Gastroesophageal sphincter (tissue), 4 donors: ENCODE measurements at places on chromosomes 16 and 17. TPM values are rescaled to one million over a fixed set of nuclear protein-coding genes. Genes with fewer than 3 reads are reported as not detected.

Gene HP
- not detected for total RNA-seq

Gene KRTAP4-9
- total RNA-seq, result not detected

Gene FOXL1
- 0.58 TPM for total RNA-seq

Gene KRTAP9-8
- not detected for total RNA-seq

Gene NR1D1
- 16.7 TPM for total RNA-seq

Gene SLC2A4
- total RNA-seq, result 114 TPM

Gene MYL11
- not detected for total RNA-seq

Gene CD300H
- not detected for total RNA-seq

Gene HID1
- 9.7 TPM for total RNA-seq

Gene CDK3
- not detected for total RNA-seq

Gene TBC1D3
- total RNA-seq, result not detected

Gene KRT25
- not detected for total RNA-seq

Gene KCTD5
- total RNA-seq, result 31.1 TPM

Gene PHKB
- 43.9 TPM for total RNA-seq

DNA sequence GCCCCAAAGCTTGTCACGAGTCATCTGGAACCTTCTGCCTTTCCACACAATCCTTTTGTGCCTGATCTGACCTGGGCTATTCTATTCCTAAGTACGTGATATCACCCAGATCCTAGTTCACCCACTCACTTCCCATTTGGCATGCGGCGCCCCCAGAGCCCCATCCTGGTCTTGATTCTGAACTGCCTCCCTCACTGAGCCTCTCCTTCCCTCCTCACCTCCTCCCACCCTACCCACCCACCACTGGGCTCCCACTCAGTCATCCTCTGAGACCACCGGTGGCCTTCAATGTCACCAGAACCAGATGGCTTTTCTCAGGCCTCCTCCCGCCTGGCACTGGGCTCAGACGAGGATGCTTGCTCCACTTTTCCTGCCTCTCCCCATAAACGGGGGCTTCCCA is 18.5 kb downstream of the WDR45B start:
- ATAC-seq, result no peak

DNA sequence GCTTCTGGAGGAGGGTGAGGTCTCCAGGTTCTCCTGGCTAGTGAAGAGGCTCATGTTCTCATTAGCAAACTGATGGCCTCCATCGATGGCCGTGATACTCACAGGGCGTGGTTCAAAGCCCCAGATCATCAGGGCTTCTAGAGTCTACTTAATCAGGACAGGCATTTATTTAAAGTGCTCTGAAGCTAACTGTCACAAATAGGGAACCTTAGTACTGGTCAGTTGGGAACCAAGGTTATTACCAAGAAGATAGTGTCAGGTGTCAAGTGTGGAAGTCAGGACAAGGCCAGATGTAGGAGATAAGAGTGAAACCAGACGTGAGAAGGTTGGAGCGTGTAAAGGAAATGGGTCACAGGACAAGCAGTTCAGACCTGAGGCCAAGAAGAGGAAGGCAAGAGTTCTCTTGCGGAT is 56.9 kb downstream of the PIGL start:
- ATAC-seq, result no peak

DNA sequence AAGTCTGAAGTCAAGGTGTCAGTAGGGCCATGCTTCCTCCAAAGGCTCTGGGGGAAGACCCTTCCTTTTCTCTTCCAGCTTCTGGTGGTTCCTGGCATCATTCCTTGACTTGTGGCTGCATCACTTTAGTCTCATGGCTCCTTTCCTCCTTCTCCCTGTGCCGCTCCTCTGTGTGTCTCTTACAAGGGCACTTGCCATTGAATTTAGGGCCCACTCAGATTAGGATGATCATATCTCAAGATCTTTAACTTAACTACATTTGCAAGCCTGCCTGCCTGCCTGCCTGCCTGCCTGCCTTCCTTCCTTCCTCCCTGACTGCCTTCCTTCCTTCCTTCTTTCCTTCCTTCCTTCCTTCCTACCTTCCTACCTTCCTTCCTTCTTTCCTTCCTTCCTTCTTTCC is 89.7 kb upstream of the MPHOSPH6 start:
- ATAC-seq, result no peak

DNA sequence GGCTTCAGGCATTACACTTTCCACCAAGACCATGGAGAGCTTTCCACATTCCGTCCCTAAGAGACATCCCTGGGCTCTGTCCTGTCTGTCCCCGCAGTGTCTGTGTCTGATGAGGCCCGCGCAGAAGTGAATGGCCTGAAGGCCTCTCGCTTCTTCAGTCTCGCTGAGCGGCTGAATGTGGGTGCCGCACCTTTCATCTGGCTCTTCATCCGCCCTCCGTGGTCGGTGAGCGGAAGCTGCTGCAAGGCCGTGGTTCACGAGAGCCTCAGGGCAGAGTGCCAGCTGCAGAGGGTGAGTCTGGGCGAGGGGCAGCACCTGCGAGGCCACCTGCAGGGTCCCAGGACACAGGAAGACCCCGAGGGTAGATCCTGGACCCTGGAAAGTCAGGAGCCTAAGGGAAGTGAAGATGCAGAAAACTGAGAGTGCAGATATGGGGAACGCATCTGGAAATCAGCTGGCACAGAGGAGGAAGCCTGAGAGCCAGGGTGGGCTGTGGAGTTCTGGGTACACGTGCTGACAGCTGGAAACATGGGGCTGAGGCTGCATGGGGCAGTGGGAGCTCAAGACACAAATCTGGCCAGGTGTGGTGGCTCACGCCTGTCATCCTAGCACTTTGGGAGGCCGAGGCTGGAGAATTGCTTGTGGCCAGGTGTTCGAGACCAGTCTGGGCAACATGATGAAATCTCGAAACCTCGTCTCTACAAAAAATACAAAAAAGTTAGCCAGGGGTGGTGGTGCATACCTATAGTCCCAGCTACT is 8.0 kb downstream of the CCNF start:
- no peak for ATAC-seq

GRCh38 chr17:81173762-81174155 is 7.7 kb upstream of the AATK start:
- ATAC-seq, result no peak

- ATAC-seq, result peak; percentile 65
These were observed 32.3 kb downstream of the SLC7A5 start for GRCh38 chr16:87836844-87837581.

- ATAC-seq, result no peak
These were observed 40.2 kb downstream of the GRB2 start for GRCh38 chr17:75365009-75365930.

GRCh38 chr17:39118674-39119419 is 32.6 kb downstream of the PLXDC1 start:
- peak; percentile 16 for ATAC-seq

DNA sequence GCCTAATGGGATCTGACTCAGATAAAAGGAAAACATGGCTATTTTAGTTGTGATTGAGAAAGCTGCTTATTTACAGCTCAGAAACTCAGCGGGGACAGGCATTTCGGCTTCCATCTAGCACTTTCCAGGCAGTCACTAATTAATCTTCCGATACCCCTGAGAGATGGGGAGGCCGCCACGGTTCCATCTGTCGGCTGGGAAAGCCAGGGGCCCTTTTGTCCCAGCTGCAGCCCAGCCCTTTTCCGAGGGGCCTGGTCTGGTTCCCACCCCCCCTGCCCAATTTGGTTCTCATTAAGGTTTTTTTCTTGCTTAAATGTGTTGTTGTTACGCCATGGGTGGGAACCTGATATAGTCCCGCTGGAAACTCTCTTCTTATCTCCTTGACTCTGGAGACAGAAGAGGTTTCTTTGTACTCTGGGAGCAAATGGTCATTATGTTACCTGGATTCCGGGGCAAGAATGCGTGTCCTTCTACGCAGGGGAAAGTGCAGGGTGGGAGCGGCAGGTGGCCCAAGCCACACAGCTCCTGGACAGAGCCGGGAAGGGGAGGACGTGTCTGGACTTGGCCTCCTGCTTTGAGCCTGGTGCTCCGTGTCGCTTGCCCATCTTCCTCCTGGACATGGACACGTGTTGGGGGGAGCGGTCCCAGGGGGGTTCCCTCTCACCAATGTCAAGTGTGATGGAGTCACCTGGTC is 50.9 kb upstream of the GSE1 start:
- ATAC-seq, result no peak

DNA sequence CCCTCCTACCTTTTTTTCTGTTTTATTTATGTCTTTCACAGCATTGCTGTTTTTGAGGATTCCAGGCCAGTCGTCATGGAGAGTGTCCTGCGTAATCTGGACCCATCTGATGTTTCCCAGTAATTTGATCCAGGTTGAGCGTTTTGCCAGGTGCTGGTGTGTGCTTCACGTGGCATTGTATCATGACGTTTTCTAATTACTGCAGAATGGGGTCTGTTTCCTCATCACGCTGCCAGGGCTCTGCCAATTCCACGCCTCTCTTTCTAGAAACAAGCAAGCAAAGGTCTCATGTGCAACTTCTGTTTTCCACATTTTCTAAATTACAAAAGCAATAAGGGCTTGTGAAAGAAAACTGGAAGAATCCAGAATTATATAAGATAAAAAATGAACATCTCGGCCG is 28.3 kb upstream of the BHLHA9 start:
- ATAC-seq, result peak; percentile 91

- no peak for ATAC-seq
These were observed 643.5 kb downstream of the CDH11 start for GRCh38 chr16:64478252-64478906.

- ATAC-seq, result no peak
These were observed 25.3 kb downstream of the KLHDC4 start for GRCh38 chr16:87740441-87740840.

DNA sequence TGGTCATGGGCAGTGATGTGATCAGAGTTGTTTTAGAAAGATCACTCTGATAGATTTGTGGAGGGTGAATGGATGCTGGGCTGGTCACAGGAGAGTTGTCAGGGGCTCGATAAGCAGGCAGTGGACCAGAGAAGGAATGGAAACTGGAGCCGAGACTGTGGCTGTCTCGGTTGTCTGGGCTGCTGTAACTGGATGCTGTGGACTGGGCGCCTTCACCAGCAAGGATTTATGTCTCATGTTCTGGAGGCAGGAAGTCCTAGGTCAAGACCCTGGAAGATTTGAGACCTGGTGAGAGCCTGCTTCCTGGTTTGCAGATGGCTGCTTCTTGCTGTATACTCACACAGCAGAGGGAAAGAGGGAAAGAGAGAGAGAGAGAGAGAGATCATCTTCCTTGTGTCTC is 203.6 kb downstream of the HS3ST4 start:
- ATAC-seq, result no peak

DNA sequence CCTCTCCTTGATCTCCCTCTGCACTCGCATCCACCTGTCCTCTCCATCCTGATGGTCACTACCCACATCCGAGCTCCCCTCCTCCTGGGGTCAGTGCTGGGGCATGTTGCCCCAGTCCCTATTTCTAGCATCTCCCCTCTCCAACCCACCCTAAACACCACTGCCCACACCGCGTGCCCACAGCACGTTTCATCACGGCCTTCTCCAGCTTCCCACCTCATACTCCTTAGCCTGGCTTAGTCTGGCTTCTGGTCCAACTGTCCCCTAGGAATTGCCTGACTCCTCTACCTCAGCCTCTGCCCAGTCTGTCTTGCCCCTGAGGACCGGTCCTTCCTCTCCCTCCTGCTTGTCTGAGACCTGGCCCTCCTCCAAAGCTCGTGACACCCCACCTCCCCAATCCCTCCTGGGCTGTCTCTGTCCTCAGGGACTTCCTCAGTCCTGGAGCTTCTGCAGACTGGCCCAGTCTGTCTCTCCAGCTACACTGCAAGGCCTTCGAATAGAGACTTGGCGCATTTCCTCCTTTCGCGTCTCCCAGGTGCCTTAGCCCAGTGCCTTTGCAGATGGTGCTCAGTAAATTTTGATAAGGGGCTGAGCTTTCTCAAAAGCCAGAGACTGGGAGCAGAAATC is 4.9 kb downstream of the ALOX15 start:
- no peak for ATAC-seq

DNA sequence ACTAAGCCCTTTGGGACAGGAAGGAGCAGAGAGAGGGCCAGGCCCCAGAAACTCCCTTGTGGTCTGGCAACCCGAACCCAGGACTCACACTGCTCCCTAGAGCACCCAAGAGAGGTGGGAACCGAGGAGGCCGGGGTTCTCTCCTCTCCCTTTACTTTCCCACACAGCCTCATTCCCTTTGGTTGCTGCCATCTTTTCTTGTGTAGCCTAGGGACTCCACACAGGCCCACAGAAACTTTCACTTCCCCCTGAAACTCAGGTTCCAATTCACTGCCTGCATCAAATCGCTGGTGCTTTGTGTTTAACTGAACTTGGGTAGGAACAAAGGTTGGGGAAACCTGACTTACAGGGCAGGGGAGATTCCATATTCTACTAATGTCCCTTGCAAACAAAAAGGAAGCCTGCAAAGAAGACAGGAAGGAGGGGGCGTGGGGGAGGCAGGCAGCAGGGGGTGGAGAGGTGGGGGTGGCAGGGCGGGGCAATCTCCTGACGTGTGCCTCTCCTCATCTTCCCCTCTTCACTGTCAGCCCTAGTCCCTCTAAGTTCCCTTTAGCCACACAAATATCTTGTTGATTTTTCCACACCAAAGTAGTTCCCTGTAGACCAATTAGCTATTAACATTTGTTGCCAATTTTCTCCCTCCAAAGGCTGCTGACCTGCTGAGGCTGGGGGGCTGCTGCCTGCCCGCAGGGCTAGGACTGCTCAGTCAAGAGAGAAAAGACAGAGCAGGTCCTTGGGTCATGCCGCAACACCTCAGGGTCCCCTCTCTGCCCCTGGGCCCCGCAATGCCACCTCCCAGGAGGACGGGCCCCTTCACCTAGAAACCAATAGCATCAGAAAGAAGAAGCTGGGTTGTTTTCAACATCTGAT is 8.0 kb downstream of the ST3GAL2 start:
- ATAC-seq, result no peak

- no peak for ATAC-seq
These were observed 3.1 kb downstream of the SPNS3 start for GRCh38 chr17:4436846-4437245.

- no peak for ATAC-seq
These were observed 16.2 kb downstream of the SREBF1 start for GRCh38 chr17:17820463-17821158.

DNA sequence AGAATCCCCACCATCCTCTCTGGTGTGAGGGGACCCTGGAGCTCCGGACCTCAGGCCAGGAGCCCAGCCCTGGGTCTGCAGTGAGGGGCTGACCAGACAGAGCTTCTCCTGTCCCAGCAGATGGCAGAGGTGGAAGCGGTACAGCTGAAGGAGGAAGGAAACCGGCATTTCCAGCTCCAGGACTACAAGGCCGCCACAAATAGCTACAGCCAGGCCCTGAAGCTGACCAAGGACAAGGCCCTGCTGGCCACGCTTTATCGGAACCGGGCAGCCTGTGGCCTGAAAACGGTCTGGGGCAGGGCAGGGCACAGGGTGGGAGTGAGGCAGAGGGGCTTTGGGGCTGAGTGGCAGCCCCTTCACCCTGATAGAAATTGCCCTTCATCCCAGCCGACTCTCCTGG is 527 bp downstream of the UNC45B start:
- no peak for ATAC-seq

- ATAC-seq, result no peak
These were observed 11.4 kb upstream of the APOH start for GRCh38 chr17:66240630-66241029.

DNA sequence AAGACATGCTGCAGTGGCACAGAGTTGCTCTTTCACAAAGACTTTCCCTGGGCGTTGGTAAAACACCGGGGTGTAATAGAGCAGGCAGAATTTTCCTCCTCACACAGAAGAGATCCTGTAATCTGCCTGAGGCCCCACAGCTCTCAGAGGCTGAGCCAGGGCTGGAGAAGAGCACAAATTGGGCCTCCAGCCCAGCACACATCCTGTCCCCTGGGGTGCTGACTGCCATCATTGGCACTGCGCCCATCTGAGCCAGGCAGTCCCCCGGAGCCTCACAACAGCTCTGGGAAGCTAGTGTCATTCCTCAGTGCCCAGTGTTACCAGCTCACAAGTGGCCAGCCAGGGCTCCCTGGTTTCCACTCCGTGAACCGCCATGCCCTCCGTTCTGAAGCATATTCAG is 119.4 kb downstream of the SOCS1 start:
- no peak for ATAC-seq
